Activated naive CD8-positive, alpha-beta T cell treated with anti-CD3 and anti-CD28 coated beads for 36 hours (primary cell): ENCODE measurements at places on chromosomes 5 and 9. TPM values are rescaled to one million over a fixed set of nuclear protein-coding genes. Genes with fewer than 3 reads are reported as not detected.
A peak's percentile ranks its signal among the peaks of the same experiment; 100 is the strongest.

F2RL2 gene
- total RNA-seq: not detected

B4GALT1 gene
- total RNA-seq: 35.0 TPM

ZNF618 gene
- total RNA-seq: 0.70 TPM

PCDHGB7 gene
- total RNA-seq: not detected

GRCh38 chr5:80988419-80988935 lies 28.3 kb downstream of the RASGRF2 start:
- no peak overlapping the region for H3K27ac ChIP-seq
- no peaks in the 10 kb centered on the region for H3K27me3 ChIP-seq
- no peak for DNase-seq
- H3K36me3 ChIP-seq: peaks cover 15% of the 10 kb centered on the region
- H3K4me1 ChIP-seq: peaks cover 61% of the 10 kb centered on the region
- H3K4me3 ChIP-seq: no peak overlapping the region

- H3K4me1 ChIP-seq: peaks cover 14% of the 10 kb centered on the region
- H3K4me3 ChIP-seq: no peak overlapping the region
Measured at GRCh38 chr9:37374892-37375291, 47.6 kb upstream of the GRHPR start.

DNA sequence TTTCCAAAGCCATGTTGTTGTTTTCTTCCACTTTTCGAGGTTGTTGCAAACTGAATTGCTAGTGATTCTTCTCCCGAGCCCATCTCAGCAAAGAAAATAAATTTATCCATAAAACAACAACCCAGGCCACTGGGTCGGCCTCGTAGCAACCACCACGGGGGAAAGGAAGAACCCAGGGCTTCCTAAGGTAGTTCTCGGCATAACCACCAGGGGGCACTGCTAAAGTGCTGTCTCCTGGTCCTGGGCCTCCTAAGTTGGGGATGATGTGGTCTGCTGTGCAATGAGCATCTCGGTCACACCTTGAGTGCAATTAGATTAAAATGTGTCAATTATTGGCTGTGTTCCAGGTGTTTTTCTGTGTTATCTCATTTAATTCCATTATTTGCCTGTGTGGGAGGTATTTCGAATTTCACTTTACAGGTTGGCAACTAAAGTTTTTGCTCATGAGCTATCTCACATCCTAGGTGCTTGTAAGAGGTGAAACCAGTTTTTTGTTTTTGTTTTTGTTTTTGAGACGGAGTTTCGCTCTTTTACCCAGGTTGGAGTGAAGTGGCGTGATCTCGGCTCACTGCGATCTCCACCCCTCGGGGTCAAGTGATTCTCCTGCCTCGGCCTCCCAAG lies 102.8 kb upstream of the DAP start:
- no peak overlapping the region for H3K4me3 ChIP-seq
- no peaks in the 10 kb centered on the region for H3K36me3 ChIP-seq
- no peak overlapping the region for H3K27ac ChIP-seq
- peak; percentile 55 for DNase-seq
- H3K4me1 ChIP-seq: peaks cover 3% of the 10 kb centered on the region

DNA sequence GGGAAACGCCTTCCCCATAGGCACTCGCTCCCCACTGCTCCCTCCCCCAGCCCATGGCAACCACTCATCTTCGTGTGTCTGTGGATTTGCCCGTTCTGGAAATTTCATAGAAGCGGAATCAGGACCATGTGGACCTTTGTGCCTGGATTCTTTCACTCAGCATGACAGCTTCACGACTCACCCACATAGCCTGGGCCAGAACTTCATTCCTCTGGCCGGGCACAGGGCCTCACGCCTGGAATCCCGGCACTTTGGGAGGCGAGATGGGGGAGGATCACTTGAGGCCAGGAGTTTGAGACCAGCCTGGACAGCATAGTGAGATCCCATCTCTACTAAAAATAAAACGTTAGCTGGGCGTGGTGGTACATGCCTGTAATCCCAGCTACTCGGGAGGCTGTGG lies 12.1 kb upstream of the DIPK1B start:
- no peak overlapping the region for H3K27ac ChIP-seq
- H3K27me3 ChIP-seq: peaks cover 30% of the 10 kb centered on the region
- H3K36me3 ChIP-seq: no peaks in the 10 kb centered on the region

GRCh38 chr9:98871558-98872065 lies 64.1 kb downstream of the GALNT12 start:
- H3K4me1 ChIP-seq: no peaks in the 10 kb centered on the region
- H3K27me3 ChIP-seq: no peaks in the 10 kb centered on the region
- no peak overlapping the region for H3K4me3 ChIP-seq

DNA sequence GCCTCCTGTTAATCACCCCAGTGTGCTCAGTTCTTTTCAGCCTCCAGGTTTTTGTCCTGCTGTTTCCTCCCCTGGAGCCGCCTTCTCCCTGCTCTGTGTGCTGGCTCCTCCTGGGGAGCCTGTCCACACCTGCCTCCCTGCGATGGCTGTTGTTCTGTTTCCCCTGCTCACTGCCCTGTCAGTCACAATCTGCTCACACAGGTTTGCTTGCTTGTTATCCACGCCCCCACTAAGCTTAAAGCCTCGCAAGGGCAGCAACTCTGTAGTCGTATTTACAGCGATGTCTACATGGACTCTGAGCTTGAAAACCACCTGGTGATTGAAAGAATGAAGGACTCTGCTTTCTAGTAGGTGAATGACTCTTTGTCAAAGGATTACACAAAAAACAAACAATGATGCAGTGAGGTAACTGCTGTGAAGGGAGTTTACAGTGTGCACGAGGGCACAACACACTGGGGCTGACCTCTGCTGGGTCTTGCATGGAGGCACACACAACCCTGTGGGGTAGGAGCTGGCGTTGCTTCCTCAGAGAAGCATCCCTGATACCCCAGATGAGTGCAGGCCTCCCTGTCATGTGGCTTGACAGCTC lies 39.6 kb upstream of the TEX48 start:
- peak overlapping the region; percentile 75 for H3K27ac ChIP-seq
- no peak for DNase-seq
- H3K36me3 ChIP-seq: peaks cover 40% of the 10 kb centered on the region
- H3K27me3 ChIP-seq: peaks cover 4% of the 10 kb centered on the region

DNA sequence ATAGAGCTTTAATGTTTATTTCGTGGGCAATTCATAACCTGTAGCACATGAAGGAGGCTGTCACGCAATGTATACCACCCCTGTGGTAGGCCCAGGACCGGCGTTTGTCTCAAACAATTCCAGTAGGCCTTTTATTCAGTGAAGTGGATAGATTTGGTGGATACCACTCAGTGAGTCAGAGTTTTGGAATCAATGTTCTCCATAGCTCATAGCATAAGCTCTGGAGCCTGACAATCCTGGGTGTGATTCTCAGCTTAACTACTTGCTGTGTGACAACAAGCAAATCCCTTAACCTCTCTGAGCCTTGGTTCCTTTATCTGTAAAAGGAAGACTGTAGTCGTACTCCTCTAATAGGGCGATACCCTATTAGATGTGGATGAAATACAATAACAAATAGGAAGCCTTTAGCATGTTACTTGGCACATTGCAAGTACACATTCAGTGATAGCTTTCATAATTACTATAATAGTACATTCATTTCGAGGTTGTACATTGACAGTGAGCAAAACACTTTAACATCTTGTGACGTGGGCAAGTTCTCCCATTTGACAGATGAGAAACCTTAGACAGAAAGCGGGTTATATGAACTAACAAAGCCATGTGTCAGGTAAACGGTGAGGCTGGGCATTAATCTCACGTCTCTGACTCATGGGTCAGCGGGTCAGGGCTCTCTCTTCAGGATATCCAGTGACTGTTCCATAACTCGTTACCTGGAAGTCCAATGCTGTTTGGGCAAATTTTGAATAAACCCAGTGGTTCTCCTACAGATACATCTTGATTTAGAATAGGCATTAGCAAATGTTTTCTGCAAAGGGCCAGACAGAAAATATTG lies 130.8 kb downstream of the C9orf152 start:
- H3K36me3 ChIP-seq: no peaks in the 10 kb centered on the region
- no peak overlapping the region for H3K27ac ChIP-seq
- DNase-seq: no peak
- no peaks in the 10 kb centered on the region for H3K27me3 ChIP-seq

DNA sequence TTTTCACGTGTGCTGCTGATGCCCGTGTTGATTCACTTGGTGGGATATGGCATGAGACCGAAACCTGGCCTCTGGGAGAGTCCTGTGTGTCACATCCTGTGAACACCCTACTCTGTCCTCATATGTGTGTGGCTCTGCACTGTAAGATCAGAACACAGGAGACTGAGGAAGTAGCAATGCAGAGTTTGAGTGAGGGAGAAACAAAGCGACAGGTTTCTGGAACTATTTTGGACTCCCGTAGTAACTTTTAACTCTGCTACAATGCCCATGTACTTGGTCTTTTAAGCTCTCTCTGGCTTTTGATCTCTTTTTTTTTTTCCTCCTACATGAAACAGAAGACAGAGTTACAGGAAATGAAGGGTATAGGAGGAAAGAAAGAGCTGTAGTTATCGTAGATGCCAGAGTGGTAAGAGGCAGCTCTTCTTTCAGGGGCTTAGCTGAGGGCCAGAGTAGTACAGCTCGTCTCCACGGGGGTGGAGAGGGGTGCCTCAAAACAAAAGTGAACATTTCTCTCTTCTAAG lies 26.6 kb downstream of the GRAMD2B start:
- peaks cover 67% of the 10 kb centered on the region for H3K4me1 ChIP-seq
- H3K27me3 ChIP-seq: no peaks in the 10 kb centered on the region
- peak overlapping the region; percentile 100 for H3K27ac ChIP-seq

GRCh38 chr9:99230206-99230605 lies 8.1 kb downstream of the SEC61B start:
- no peak for DNase-seq
- peaks cover 19% of the 10 kb centered on the region for H3K36me3 ChIP-seq
- no peak overlapping the region for H3K27ac ChIP-seq
- peaks cover 10% of the 10 kb centered on the region for H3K4me1 ChIP-seq

GRCh38 chr9:127159949-127160610 lies 37.6 kb upstream of the ANGPTL2 start:
- no peak overlapping the region for H3K27ac ChIP-seq
- no peaks in the 10 kb centered on the region for H3K27me3 ChIP-seq
- DNase-seq: no peak
- H3K36me3 ChIP-seq: no peaks in the 10 kb centered on the region

- peaks cover 24% of the 10 kb centered on the region for H3K27me3 ChIP-seq
- no peak overlapping the region for H3K27ac ChIP-seq
- no peak for DNase-seq
Measured at GRCh38 chr5:38414348-38414747, 142.1 kb downstream of the LIFR start.

DNA sequence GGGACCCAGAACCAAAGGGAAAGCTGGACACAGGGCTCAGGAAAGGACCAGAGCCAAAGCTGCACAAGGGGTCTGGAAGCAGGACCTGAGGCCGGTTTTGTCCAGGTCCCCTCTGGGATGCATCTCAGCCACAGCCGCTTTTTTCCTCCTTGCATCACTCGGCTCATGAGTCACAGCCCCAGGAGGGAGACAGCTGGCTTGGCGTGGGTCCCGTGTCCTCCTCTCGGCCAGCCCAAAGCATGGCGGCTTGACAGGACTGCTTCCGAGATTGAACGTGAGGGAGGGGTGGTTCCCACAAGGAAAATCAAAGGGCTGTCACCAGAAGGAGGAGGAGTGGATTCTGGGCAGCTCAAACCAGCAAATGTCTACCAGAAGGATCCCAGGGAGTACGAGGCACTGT lies 56.7 kb upstream of the CPLX2 start:
- H3K4me3 ChIP-seq: no peak overlapping the region
- DNase-seq: no peak
- no peak overlapping the region for H3K27ac ChIP-seq
- H3K27me3 ChIP-seq: peaks cover 9% of the 10 kb centered on the region
- H3K36me3 ChIP-seq: no peaks in the 10 kb centered on the region
- H3K4me1 ChIP-seq: no peaks in the 10 kb centered on the region

GRCh38 chr9:93107825-93108161 lies 11.8 kb downstream of the CARD19 start:
- peaks cover 37% of the 10 kb centered on the region for H3K4me1 ChIP-seq
- no peak overlapping the region for H3K4me3 ChIP-seq
- peaks cover 27% of the 10 kb centered on the region for H3K36me3 ChIP-seq
- DNase-seq: no peak
- no peaks in the 10 kb centered on the region for H3K27me3 ChIP-seq
- no peak overlapping the region for H3K27ac ChIP-seq

GRCh38 chr5:158877124-158877581 lies 222.6 kb downstream of the EBF1 start:
- no peak overlapping the region for H3K27ac ChIP-seq
- no peaks in the 10 kb centered on the region for H3K36me3 ChIP-seq
- H3K4me1 ChIP-seq: peaks cover 26% of the 10 kb centered on the region
- DNase-seq: no peak
- peaks cover 6% of the 10 kb centered on the region for H3K27me3 ChIP-seq
